ENCODE measurements at places on chromosomes 11 and 22.

DNA sequence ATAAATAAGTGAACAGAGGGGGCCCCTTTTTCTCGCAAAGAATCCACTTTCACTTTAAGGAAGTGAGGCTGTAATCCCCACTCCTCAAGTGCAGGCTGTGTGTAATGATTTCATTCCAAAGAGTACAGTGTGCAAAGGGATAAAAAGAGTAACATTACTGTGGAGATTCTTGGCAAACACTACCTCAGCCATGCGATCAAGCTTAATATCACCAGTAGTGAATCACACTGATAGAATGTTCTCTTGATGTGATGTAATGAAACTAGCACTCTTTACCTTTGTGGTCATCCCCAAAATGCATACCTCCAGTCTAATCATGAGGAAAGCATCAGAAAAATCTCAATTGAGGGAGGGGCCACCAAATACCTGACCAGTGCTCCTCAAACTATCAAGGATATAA is 246.1 kb upstream of the CHORDC1 start:
- DNase-seq = no peak

DNA sequence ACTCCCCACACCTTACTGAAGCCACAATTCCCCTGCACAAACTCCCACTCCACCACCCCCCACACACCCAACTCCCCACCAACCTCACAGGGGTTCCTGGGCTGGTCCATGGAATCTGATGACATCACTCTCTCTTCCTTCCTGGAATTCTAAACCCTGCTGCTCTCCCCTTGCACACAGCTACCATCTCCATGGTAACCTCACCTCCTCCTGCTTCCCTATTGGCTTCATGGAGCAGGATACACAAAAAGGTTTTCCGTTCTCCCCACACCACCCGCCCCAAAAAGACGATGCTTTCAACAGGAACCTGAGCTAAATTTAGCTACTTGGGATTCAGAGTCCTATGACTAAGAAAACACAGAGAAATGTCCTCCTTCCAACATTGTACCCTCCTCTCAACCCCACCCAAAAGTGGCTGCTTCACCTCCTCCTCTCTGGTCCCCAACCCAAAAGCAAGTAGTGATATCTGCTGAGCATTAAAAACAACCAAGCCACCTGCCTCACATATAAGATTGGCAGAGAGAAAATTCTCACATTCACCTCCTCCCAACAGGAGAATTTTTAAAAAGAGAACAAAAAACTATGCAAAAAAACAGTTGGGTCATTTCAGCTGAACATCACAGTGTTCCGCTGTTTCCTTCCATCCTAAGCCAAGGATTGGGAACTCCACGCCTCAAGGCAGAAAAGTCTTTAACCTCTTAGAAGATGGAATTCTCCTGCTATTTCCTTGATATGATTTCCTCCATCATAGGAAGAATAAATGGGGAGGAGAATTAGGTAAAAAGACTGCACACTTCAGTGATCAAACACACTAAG is 66.9 kb downstream of the RBFOX2 start:
- no peak for DNase-seq

DNA sequence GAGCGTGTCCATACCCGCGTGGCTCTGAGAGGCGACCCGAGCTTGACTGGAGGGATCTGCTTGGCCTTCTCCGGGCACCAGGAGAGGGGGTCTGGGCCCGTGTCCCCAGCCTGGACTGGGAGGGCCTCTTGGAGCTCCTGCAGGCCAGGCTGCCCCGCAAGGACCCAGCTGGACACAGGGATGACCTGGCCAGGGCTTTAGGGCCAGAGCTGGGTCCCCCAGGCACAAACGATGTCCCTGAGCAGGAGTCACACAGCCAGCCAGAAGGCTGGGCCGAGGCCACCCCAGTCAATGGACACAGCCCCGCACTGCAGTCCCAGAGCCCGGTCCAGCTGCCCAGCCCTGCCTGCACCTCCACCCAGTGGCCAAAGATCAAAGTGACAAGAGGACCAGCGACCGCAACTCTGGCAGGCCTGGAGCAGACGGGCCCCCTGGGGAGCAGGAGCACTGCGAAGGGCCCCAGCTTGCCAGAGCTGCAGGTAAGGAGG is 38.2 kb downstream of the TRIOBP start:
- no peak for DNase-seq

GRCh38 chr22:28802595-28803123 is 2.3 kb upstream of the XBP1 start:
- no peak for DNase-seq

DNA sequence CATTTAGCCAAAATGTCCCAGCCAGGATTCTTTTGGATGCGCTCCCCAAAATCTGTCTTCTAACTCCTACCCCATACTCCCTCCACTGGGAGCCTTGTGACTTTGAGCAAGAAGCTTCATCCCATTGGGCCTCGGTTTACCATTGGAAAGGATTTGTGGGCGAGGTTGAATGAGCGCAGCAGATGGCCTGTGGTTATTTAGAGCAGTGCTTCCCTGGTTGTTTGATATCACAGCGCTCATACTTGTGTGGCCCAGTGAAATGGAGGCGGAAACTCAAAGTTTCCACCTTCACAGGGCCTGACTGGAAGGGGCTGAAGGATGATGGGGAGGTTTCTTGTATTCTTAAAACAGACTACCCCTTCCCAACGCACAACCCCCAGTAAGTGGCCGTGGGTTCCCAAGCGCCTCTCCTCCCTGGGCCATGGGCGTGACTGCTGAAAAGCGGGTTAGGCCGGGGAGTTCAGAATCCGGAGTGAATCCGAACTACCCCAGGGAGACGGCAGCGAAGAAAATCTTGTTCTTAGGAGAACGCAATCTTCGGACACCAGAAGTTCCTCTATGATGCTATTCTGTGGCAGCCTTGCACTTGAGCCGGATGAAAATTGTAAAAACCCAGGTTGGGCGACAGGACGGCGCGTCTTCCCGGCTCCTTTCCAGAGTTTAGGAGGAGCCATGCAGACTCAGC is 1.2 kb upstream of the ATF4 start:
- peak; percentile 73 for DNase-seq

DNA sequence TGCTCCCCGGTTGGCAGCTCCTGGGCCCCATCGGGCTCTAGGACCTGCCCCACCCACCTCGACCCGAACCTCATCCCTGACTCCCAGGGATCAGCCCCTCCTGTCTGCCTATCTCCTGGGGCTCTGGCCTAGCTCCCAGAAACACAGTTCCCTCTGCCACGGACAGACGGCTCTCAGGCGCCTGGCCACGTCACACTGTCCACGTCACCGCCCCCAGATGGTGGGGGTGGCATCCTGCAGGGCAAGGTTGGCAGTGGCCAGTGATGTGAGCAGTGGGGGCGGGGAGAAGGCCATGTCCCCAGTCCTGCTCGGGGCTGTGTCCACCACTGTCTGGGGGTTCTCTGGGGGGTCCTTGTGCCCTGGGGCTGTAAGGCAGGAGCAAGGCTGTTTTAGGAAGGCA is 29.2 kb downstream of the SYT7 start:
- DNase-seq = no peak

- DNase-seq = no peak
Observed at GRCh38 chr11:99370549-99371216, 349.9 kb downstream of the CNTN5 start.

DNA sequence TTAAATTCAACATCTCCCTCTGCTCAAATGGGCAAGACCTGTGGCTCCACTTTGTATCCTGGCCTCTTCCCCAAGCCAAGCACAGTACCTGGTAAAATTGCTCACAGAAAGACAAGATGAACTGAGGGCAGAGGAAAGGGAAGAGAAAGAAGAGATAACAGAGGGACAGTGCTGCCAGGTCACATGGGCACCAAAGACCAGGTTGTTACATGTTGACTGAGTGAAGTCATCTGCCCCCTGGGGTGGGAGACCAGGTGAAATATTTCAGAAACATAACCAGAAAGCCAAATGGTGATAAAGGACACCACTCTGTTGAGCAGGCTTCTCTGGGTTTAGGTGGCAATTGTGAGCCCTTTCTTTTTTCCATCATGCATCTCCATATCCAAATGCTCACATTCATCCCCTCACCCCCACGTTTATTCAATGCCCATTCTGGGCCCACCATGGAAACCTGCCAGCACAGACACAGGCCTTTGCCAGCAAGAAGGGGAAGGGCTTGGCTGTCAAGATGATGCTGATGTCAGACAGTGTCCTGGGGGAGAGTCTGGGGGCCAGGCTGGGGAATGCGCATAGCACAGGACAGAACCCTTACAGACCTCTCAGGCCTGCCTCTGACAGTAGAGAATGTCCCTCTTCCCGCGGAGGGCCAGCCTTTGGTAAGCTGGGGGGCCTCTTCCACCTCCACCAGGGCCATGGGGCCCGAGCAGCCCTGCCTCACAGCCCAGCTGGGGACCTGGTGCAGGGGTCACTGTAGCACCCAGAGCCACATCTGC is 51.6 kb downstream of the DGCR2 start:
- DNase-seq = peak; percentile 35

DNA sequence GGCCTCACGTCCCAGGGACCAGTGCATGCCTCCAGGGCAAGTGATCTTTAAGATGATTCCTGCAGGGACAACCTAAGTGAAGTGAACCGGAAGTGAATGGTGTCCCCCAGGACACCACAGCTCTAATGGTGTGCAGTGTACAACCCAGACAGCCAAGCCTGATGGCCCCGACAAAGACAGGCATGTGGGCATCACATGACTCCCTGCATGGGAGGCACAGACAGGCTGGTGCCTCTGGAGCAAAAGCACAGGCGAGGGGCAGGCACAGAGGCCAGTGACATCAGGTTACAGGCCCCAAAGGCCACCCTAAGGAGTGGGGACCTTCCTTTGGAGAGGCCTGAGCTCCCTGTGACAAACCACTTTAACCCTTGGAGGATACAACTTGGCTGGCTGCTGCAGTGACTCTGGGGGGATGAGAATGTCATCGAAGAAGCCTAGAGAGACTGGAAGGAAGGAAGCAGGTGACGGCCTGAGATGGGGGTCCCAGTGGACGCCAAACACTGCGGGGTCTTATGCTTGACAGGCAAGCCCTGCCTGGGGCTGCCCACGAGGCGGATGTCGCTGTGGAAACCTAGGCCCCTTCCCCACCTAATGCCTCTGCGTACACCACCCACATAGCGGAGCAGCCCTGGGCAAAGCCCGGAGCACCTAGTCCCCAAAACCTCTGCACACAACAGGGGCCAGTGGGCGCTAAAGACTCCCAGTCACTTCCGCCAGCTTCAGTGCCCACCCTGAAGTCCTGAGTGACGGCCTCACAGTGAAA is 12.4 kb downstream of the POLR3H start:
- no peak for DNase-seq

GRCh38 chr11:78688460-78688859 is 113.8 kb upstream of the NARS2 start:
- DNase-seq = no peak

DNA sequence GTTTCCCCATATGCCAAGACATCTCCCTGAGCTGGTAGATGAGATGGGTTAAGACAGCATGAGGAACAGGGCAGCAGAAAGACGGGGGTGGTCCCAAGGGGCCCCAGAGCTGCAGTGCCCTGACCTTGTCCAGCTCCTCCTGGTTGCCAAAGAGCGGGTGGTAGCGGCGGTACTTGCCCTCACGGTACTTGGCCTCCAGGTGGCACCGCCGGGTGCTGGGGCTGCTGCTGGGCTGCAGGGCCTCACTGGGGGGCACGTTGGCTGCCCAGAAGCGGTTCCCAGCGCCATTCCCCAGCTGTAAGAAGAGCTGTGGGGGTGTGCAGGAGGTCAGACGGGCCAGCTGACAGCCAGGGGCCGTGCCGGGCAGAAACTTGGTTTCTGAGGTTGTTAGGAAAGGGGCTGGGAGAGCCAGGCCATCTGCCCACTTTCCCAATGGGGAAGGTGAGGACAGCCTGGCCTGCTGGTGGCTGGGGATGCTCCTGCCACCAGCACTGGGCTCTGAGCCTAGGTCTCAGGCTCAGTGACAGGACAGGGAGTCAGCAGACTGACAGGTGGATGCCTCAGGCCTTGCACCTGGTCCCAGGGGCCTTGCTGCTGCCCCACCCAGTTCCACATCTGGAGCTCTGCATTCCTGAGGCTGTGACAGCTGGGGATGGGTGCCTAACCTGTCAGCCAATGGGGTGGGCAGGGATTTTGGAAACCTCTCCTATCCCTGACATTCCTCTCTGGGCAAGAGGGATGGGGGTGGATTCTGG is 30.0 kb upstream of the PDE2A start:
- DNase-seq = no peak

DNA sequence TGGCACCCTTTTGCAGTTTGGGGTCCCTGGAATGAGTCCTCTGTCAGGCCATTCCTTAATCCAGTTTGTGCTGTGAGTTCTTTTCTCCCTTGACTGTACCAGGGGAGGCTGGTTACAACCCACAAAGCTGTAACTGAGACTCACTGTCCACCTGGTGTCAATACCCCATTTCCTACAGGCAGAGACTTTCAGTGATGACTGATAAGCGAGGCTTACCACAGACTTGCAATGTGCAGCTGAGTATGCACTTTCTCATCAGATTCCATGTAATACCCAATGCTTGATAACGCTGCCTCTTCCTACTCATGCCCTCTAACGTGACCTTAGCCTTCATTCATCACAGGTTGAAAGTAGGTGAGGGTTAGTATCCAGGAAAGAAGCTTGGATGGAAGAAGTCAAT is 120.1 kb downstream of the INSC start:
- no peak for DNase-seq

- no peak for DNase-seq
Observed at GRCh38 chr22:17201285-17201945, 17.8 kb downstream of the ADA2 start.

GRCh38 chr11:64959498-64959897 is 12.4 kb downstream of the MAJIN start:
- DNase-seq = no peak

DNA sequence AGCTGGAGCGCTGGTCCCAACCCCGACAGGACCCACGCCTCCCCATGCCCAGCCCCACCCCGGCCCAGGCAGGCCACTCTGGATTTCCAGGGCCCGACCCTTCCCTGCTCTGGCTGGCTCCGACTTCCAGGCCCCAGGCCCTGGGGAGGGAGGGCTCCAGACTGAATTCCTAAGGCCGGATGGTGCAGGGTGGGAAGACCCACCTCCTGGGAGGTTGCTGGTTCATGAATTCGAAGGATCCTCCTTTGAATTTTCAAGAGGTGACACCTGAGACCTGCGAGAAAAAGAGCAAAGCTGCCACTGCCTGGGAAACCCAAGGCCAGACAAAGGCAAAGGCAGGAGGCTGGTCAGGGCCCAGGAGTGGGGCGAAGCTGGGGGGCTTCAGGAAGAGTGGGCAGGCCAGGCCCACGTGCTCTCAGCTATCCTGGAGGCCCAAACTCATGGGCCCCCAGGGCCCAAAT is 47.0 kb upstream of the LINC01488 start:
- DNase-seq = no peak

- DNase-seq = no peak
Observed at GRCh38 chr11:1227551-1228100, 4.8 kb downstream of the MUC5B start.
